Right ventricle myocardium inferior (tissue), 1 donor: ENCODE measurements at places on chromosomes 13 and 19. TPM values are rescaled to one million over a fixed set of nuclear protein-coding genes. Genes with fewer than 3 reads are reported as not detected.

DNA sequence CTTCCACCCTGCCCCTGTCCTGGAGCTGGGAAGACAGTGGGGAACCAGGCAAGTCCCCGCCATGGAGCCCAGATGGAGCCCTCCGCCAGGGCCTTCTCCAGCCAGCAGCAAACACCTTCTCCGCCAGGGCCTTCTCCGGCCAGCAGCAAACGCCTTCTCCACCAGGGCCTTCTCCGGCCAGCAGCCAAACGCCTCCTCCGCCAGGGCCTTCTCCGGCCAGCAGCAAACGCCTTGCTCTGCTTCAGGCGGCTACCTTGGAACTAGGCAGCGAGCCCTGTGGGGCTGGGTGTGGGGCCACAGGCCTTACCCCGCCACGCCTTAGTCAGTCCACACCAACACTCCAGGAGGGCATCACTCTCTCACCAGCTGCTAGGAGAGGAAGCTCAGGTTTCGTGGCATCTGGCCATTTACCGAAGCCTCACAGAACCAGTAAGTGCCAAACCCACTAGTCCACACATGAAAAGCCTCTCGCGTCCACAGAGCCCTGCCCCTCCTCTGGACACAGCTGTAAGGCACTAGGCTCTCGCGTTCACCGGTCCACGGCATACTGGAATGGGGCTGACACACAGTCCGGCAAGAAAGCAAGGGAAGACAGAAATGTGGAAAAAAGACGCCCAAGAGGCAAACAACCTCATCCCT is 41.0 kb downstream of the MLLT1 start:
- DNase-seq: peak; percentile 71

DNA sequence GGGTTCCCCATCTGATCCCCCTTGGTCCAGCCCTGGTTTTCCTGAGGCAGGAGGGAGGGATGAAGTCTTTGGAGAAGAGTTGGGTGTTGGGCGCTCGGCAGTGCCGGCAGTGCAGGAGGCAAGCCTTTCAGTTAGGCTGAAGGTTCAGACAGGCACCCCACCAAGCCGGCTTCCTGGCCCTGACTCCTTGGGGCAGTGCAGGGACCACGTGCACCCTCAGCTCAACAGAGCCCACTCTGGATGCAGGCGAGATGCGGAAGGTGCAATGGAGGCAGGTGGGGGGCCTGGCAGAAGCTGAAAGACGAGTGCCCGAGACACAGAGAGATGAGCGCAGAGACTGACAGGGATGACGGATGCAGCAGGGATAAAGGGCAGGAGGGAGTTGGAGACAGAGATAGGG is 11.1 kb downstream of the MAMSTR start:
- peak; percentile 34 for DNase-seq

DNA sequence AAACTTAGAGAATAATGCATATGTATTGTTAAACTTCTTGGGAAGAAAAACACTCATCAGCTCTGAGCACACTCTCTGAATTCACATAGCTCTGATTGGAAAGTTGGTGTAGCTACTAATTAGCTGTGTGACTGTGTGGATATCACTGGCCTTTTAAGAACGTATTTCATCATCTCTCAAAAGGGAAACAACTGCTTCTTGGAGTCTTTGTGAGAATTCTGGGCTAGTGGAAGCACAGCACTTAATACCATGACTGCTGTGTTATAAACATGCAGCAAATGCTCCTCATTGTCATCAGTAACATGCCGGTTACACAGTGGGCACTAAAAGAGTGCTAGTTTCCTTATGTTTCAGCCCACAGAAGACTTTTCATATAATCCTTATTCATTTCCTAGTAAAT is 220.9 kb upstream of the CSNK1A1L start:
- no peak for DNase-seq

DNA sequence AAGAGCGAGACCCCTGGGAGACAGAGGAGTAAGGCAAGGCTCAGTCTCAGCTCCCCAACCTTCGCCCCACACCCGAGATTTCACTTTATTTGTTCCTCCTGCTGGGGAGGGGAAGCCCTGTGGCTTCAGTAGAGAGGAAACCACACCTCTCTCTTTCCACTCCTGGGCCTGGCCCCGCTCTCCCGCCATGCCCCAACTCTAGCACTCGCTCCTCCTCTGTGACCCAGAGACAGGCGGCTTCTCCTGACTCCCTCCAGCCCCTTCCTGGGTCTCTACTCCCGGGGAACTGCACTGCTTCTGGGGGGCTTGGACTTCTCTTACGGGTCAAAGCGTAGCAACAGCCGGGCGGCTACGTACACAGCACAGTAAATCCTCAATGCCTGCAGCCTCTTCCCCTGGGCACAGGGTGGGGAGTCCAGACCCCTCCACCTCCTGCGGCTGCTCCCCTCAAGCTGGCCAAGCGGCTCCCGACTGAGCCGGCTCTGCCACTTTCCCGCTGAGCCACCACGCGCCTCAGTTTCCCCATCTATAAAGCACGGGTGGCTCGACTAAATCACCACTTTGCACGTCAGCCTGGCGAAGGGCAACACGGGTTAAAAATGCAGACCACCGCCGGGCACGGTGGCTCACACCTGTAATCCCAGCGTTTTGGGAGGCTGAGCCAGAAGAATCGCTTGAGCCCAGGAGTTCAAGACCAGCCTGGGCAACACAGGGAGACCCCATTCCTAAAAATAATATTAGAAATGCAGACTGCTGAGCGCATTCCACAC is 1.4 kb downstream of the RNF126 start:
- DNase-seq: no peak

SIGLEC9 gene
- 2.9 TPM for total RNA-seq

ZNF534 gene
- 0.24 TPM for total RNA-seq

DNA sequence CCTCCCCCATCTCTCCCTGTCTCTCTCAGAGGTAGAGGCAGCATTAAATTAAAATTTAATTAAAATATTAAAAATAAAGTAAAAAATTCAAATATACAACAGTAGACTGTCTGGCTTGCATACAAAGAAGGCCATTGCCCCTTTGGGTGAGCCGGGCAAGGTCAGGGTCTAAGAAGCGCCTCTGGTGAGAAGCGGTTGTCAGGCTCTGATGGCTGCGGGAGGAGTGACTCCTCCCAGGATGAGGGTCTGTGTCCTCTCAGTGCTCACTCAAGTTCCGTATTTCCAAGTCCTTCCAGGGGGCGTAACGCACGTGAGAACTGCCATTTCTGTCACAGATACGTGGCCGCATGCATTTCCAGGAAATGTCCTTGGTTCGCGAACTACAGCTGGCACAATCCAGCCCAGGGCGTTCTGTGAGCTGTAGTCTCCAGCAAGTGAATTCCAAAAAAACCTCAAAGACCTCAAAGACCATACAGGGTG is 737 bp upstream of the ZNF181 start:
- DNase-seq: no peak

SYCN gene
- total RNA-seq: not detected

DAPK3 gene
- total RNA-seq: 67.5 TPM

DNA sequence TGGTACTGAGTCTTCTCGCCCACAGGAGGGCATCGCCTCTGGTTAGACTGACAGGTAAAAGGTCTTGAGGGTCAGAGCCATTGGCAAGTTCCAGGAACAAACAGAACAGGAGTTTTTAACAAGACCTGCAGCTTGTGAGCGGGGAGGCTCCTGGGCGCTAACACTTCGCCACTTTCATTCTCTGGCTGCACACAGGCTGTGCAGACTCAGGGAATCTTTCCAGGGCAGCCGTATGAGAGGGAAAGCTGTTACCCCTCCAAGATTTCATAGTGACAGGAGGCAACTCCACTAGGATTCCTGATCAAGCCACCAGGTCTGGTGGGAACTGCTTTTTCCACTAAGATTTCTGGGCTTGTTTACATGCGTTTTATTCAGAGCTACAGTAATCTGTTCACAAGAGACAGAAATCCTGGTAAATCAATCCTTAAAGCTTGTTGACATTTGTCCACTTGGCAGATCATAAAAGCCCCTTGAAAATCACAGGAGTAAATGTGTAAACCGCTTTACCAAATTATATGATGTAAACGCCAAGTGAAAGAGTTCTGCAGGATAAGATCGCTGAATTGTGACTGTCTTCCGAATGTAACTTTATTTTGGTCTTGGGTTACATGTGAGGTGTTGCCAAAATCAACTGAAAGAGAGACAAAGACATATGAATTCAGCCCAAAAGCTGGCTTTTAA is 190.6 kb downstream of the MZT1 start:
- DNase-seq: no peak

GRCh38 chr19:1407528-1408299 is at the start of gene DAZAP1:
Gene DAZAP1, plus strand, starts transcription at chr19:1407586. Its CDS starts 188 bp downstream, at chr19:1407774.
- no peak for DNase-seq

DNA sequence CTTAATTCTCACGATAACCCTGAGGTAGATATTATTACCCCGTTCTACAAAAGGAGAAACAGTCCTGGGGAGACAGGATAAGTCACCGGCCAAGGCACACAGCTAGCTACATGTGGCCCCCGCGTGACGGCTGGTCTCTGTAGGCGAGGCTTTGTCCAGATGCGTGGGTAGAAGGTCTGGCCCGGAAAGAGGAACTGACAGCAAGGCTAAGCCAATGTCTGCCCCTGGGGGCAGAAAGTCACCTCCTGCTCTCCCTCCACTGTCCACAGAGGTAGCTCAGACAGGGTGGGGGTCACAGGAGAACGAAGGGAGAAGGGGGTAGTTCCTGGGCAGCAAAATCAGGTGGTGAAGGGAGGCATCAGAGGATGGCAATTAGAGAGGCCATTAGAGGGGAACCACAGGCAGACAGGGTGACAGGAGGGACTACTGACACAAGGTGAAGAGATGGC is 1.8 kb downstream of the APOC4 start:
- no peak for DNase-seq

DNA sequence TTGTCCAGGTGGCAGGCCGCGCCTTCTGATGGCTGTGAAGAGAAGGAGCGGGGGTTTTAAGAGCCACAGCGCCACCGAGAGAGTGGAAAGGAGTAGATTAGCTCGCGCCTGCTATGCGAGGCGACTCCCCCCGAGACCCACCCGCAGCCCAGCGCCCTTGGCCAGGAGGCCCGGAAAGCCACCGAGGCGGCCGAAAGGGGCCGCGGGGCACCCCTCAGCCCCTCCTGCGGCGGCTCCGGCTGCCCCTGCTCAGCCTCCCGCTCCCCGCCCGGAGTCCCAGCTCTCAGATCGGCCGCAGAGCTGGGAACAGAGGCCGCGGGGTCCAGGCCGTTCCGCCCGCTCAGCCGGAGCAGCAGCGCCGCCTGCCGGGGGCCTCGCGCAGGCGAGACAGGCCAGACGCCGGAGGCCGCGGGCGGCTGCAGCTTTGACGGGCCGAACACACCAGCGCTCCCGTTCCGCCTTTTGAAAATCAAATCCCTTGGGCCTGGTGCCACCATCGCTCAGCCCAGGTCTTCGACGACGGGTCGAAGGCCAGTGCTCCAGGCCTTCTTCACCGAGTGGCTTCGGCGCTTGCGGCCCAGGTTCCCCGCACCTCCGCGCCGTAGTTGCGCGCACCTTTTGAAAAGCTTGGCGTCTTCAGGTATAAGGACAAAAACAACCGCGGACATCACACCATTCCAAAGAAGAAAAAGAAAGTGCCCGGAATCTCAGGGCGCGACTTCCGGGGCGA is 15.3 kb downstream of the CDX2 start:
- peak; percentile 89 for DNase-seq

DNA sequence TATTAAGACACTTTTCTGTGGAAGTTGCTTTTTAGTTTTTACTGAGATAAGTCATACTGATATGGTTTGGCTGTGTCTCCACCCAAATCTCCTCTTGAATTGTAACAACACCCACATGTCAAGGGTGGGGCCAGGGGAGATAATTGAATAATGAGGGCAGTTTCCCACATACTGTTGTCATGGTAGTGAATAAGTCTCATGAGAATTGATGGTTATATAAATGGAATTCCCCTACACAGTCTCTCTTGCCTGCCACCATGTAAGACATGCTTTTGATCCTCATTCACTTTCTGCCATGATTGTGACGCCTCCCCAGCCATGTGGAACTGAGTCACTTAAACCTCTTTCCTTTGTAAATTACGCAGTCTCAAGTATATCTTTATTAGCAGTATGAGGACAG is 1340.4 kb downstream of the SLITRK5 start:
- no peak for DNase-seq

POLR2E gene
- total RNA-seq: 142 TPM

GRCh38 chr13:31797154-31797775 is 57.9 kb downstream of the RXFP2 start:
- no peak for DNase-seq

GRCh38 chr19:50768277-50768676 is 2.0 kb upstream of the GPR32 start:
- no peak for DNase-seq

NPAS1 gene
- not detected for total RNA-seq

DNA sequence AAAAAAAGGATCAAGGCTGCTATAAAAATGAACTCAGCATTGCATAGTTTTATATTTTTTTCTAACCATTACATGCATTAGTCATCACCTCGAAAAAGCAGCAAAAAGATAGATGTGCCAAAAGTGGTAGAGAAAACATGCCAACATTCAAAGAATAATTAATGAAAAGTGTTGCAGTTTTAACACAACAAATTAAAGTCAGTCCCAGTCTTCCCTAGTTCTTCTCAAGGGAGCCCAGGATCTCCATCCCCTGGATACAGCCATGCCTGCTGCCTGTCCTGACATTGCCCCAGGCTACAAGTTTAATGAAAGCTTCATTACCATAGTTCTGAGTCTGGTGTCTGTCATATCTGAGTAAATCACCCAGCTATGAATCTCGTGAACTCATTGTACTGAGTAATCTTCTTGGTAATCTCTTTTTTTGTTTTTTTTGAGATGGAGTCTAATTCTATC is 116.6 kb upstream of the KLF12 start:
- DNase-seq: no peak

DNA sequence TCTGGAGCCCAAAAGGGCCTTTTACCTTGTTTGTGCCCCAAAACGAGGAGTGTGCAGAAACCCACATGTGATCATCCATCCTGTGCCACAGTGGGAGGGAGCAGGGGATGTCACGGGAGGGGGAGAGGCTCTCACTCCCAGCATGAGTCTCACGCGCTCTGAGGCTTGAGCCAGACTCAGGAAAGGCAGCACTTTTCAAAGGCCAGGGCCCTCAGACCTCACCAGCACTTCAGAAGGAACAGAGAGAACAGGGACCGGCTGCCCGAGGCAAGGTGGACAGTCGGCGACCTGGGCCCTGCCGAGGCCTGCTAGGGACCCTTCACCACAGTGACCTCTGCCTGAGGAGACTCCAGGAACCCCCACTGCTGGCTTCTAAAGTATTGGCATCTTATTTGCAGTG is 71.7 kb upstream of the WASF3 start:
- no peak for DNase-seq

GRCh38 chr19:51150627-51151026 is 8.5 kb downstream of the SIGLEC7 start:
- DNase-seq: no peak

UBE2L5 gene
- total RNA-seq: not detected

GRCh38 chr19:41408256-41408655 is 10.6 kb downstream of the BCKDHA start:
- no peak for DNase-seq

GRCh38 chr13:20426766-20427448 is 98.8 kb downstream of the CRYL1 start:
- DNase-seq: no peak

FAM187B gene
- not detected for total RNA-seq

ACP7 gene
- not detected for total RNA-seq

CADM4 gene
- total RNA-seq: 9.7 TPM

KANK3 gene
- 20.5 TPM for total RNA-seq

KLC3 gene
- total RNA-seq: not detected

CYP2S1 gene
- total RNA-seq: 0.73 TPM

ZNF556 gene
- total RNA-seq: not detected

- DNase-seq: no peak
Measured at GRCh38 chr13:40145139-40145538, 489.7 kb downstream of the COG6 start.

GRCh38 chr19:49637821-49638738 is 1.9 kb downstream of the RRAS start:
- DNase-seq: peak; percentile 94

- no peak for DNase-seq
Measured at GRCh38 chr13:76129305-76130000, 493.3 kb downstream of the LMO7 start.

GRCh38 chr19:50190439-50190891 is 13.0 kb upstream of the MYH14 start:
- DNase-seq: no peak
